WERI-Rb-1 (cell line): ENCODE measurements at places on chromosomes 6 and 20.

- peak; percentile 41 for DNase-seq
These were observed 49.6 kb upstream of the RIPOR2 start for GRCh38 chr6:24985323-24985722.

GRCh38 chr20:35370751-35371150, 41.0 kb downstream of the UQCC1 start:
- no peak for DNase-seq

- DNase-seq: no peak
These were observed 34.9 kb downstream of the ANGPT4 start for GRCh38 chr20:881051-881782.

DNA sequence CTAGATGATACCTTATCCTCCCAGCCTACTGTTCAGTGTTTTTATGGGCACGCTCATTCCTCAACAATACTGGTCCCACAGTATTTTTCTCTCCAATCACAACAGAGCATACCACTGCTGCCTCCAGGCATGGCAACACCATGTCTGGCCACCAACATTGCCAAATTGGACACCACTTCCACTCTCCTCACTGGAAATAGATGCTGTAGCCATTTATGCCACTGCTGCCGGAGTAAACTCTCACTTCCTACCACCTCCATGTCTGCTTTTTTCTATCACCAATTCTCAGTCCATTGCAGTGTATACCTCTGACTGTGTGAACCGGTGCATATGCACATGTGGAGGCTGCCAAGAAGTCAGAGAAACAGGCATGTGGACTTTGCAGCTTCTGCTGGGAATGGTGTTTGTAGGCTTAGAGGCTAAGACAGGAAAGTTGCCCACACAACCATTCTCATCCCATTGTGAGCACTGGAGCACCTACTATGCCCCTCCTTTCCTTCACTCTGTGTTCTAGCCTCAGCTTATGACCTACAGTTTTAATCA, 14.4 kb downstream of the PI3 start:
- no peak for DNase-seq

GRCh38 chr6:167679122-167679736, 147.5 kb upstream of the AFDN start:
- DNase-seq: no peak

GRCh38 chr6:21396313-21396712, 197.2 kb upstream of the SOX4 start:
- no peak for DNase-seq

GRCh38 chr6:150607329-150607650, 7.6 kb downstream of the PLEKHG1 start:
- DNase-seq: no peak

- DNase-seq: no peak
These were observed 86.1 kb downstream of the CDC5L start for GRCh38 chr6:44473393-44474189.

GRCh38 chr6:44680202-44680720, 292.8 kb downstream of the CDC5L start:
- no peak for DNase-seq
